NCI-H510A treated with DMSO at 0.1 percent for 48 hours (cell line): ENCODE measurements at places on chromosomes 3 and 15.
A peak's percentile ranks its signal among the peaks of the same experiment; 100 is the strongest.

- DNase-seq, result peak; percentile 7
These were observed 8.1 kb downstream of the B2M start for GRCh38 chr15:44719293-44719999.

- DNase-seq, result no peak
These were observed 4.2 kb downstream of the EDEM1 start for GRCh38 chr3:5191555-5192304.

GRCh38 chr3:133444423-133444774 lies 44.5 kb downstream of the BFSP2 start:
- no peak for DNase-seq

- DNase-seq, result no peak
These were observed 3.2 kb downstream of the AEN start for GRCh38 chr15:88624156-88624970.

- DNase-seq, result no peak
These were observed 611.4 kb upstream of the NAALADL2 start for GRCh38 chr3:174247687-174248152.

- DNase-seq, result no peak
These were observed 553.1 kb upstream of the CBLB start for GRCh38 chr3:106421909-106422308.

DNA sequence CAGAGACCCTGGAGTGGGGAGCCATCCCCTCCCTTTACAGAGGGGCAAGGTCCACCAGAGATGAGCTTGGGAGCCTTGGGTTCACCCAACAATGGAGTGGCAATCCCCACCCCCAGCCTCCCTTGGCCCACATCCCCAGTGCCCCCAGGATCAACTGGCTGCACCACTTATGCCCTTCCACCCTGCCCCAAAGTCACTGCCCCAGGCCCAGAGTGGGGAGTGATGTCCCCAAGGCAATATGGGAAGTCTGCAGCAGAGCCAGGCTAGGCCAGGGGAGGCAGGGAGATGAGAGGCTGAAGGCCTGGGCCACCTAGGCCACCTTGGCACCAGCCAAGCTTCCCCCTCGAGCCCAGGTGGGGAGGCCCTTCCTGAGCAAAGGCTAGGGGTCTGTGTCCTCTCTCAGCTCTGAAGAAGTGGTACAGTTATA lies 145.5 kb downstream of the SMAD6 start:
- DNase-seq, result no peak

GRCh38 chr3:16482194-16482769 lies 31.2 kb downstream of the RFTN1 start:
- no peak for DNase-seq

GRCh38 chr15:61759639-61760038 lies 300.6 kb downstream of the VPS13C start:
- DNase-seq, result no peak

DNA sequence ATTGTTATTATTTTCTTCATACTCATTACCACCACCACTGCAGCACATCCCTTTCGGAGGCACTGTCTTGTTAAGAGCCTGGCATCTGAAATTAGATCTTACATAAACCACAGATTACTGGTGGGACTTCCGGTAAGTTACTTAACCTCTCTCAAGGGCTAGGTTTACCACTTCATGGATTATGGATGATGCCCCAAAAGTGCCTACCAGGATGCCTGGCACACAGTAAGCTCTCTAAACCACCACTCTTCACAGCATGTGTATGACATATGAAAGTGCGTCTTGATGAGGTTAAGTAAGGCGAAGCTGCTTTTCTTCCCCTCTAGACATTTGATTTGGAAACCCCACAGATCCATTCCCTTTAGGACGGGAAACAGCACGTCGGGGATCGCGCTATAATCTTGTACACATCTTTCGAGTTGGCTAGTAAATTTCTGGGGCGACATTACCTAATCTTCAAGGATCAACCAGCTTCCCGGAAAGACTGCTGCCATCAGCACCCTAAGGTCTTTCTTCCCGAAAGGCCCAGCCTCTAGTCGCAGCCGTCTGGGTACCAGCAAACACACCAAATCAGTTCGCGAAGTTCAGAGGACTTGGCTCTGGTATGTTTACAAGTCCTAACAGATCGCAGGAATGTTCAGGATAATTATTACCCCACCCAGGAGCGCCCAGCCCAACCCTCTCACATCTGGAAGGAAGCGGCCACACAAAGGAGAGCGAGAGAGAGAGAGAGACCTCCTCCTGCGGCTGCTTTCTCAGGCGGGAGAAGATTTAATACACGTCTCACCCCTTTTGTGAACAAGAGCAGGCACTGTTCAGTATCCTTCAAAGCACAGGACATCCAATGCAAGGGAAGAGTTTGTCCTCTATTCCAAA lies 155.1 kb upstream of the FRMD4B start:
- no peak for DNase-seq

- DNase-seq, result no peak
These were observed 1242.2 kb downstream of the OTOL1 start for GRCh38 chr3:162738784-162739183.

- DNase-seq, result no peak
These were observed 15.8 kb upstream of the ALDH1A3 start for GRCh38 chr15:100863796-100864267.

DNA sequence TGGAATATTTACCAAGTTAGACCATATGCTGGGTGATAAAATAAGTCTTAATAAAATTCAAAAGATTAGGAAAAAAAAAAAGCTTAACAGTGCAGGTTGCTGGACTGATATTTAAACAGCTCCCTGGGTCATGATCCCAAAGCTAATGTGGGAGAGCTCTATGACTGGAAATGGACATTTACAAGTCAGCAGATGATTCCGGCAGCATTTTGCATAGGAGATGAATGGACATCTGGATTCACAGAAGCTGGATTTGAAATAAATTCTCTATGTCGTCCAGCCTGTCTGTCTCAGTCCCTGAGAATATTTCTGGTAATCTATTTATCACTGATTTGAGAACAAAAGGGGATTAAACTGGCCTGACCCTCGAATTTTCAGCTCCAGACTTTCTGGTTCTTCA lies 52.3 kb upstream of the KLHL25 start:
- no peak for DNase-seq

- no peak for DNase-seq
These were observed 54.7 kb downstream of the TRPM1 start for GRCh38 chr15:31046759-31047359.

GRCh38 chr3:42660898-42661297 lies 7.4 kb downstream of the ZBTB47 start:
- DNase-seq, result peak; percentile 14

GRCh38 chr15:88399021-88399685 lies 68.0 kb downstream of the MRPL46 start:
- no peak for DNase-seq

DNA sequence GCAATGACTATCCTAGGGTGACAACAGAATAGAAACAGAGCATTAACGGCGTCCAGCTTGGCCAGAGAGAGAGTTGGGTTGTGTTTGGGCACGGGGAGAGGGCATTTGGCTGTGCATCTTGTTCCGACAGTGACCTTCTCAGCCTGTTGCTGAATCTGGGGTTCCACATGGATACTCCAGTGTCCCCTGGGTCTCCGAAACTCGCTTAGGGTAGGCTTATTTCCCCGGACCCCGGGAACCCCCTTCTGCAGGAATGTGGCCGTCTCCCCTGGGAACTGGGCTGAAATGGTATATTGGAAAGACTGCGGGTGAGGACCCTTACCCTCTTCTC lies 7.9 kb downstream of the SHOX2 start:
- DNase-seq, result no peak

- DNase-seq, result no peak
These were observed 113.1 kb upstream of the C15orf61 start for GRCh38 chr15:67407786-67408185.

- no peak for DNase-seq
These were observed 233.5 kb upstream of the DCBLD2 start for GRCh38 chr3:99134986-99135385.

GRCh38 chr3:186362988-186363387 lies 954 bp upstream of the DGKG start:
- no peak for DNase-seq

DNA sequence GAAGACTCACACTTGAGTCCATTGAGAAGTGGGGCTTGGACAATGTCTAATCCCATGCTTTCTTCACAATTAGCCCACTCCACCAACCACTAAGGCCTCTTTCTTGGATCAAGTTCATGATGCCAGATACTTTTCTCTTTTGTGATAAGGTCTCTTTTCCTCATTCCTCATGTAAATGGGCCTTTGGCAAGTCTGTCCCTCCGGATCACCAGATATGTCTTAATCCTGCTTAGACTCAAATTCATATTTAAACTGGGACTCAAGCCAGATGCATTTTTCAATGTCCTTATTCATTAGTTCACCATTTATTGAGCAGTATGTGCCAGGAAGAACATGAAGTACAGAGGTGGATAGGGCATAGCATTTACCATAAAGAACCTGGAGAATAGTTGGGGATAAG lies 671.1 kb downstream of the TBL1XR1 start:
- no peak for DNase-seq

DNA sequence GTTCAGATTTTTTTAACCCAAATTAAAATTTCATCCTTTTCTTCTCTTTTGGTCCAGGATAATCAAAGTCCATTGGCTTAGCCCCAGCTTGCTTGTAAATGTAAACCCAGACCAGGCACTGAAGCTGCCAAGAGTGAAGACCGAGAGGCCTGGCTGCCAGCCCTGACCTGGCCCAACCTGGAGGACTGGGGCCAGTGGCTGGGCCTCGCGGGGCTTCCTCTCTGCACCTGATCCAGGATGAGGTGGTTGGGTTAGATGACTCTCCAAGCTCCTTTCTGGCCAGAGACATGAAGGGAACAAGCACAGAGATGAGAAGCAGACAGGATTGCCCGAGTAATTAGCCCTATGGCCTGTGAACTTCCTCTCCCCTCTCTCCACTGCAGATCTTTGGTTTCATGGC lies 50.6 kb downstream of the CMTM6 start:
- no peak for DNase-seq

- no peak for DNase-seq
These were observed 211.1 kb upstream of the STT3B start for GRCh38 chr3:31321620-31322019.

DNA sequence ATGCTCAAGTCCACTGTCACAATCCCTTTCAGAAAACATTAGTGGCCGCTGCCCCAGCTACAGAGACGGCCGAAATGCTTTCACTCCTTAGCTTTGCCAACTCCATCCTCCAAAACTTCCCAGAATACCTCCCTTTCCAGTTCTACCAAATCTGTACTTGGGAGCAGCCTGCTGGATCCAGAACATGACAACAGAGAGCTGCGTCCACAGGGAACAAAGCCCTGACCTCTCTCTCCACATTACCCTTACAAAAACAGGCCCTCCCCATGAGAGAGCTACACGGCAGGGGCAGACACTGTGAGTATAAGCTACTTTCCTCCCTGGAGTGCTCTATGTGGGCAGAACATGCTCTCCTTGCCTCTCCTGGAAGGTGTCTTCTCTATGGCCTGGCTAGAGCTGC lies 6.3 kb downstream of the RBM15B start:
- DNase-seq, result no peak

- DNase-seq, result no peak
These were observed 1.8 kb upstream of the LAMB2 start for GRCh38 chr3:49134471-49135265.

- no peak for DNase-seq
These were observed 44.8 kb upstream of the TLE3 start for GRCh38 chr15:70142322-70143191.

DNA sequence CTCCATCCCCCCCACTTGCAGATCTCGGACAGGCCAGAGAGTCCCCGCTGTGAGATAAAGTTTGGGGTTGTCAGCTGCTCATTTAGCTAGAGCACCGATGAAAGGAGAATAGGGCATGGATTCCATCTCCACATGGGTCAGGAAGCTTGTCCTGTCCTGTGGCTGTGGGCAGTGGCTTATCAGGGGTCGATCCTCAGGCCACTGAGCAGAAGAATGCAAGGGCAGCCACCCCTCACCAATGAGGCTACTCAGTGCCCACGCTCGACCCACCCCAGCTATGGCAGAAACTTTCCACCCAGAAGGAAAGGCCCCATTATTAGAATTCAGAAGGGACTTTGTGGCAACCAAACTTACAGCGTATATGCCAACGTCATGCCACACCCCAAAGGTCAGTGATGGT lies 43.3 kb downstream of the CPN2 start:
- no peak for DNase-seq

DNA sequence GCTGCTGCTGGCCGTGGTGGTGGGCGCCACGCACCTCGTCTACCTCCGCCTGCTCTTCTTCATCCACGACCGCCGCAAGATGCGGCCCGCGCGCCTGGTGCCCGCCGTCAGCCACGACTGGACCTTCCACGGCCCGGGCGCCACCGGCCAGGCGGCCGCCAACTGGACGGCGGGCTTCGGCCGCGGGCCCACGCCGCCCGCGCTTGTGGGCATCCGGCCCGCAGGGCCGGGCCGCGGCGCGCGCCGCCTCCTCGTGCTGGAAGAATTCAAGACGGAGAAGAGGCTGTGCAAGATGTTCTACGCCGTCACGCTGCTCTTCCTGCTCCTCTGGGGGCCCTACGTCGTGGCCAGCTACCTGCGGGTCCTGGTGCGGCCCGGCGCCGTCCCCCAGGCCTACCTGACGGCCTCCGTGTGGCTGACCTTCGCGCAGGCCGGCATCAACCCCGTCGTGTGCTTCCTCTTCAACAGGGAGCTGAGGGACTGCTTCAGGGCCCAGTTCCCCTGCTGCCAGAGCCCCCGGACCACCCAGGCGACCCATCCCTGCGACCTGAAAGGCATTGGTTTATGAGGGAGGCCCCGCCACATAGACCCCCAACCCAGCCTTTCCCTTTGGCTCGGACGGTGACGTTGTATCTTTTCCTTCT lies 1.1 kb downstream of the GPR27 start:
- DNase-seq, result no peak

GRCh38 chr3:181578743-181579142 lies 133.0 kb upstream of the SOX2 start:
- DNase-seq, result no peak

DNA sequence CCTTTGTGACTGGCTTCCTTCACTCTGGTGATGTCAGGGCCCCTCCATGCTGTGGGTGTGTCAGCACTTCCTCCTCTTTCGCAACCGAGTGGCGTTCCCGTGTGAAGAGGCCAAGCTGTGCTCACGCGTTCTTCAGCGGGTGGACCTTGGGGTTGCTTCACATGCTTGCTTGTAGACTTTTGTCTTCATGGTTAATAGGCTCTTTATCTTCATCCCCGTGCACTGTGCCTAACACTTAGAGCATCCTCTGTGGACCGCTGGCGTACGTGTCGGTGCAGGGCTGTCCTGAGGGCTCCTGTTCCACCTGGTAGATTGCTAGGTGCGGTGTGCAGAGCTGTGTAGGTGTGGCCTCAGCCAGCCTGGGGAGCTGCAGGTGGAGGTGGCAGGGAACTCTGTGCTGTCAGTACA lies 182.3 kb downstream of the OR4M2 start:
- DNase-seq, result no peak

- no peak for DNase-seq
These were observed 297.2 kb upstream of the C2CD4B start for GRCh38 chr15:62462268-62462667.

DNA sequence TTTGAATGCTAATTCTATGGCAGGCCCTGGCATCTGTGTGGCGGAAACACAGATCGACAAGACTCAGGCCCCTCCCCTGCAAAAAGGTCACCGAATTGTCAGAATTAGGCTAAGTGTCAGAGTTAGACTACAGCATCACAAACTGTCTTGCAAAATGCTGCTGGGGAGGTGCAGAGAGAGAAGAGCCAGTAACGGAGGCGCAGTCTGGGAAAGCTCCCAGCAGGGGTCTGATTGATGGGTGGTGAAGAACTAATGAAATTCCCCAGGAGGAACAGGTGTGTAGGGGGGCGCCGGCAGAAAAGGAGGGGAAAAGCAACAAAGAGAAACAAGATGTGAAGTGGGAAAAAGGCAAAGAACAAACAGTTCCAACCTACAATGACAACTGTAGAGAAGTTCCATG lies 72.7 kb upstream of the TAMM41 start:
- DNase-seq, result no peak
